Hematopoietic multipotent progenitor cell treated with erythropoietin and hydrocortisone succinate and interleukin-3 and kit ligand, for 17 days (in vitro differentiated cells): ENCODE measurements at places on chromosomes 4 and X.

DNA sequence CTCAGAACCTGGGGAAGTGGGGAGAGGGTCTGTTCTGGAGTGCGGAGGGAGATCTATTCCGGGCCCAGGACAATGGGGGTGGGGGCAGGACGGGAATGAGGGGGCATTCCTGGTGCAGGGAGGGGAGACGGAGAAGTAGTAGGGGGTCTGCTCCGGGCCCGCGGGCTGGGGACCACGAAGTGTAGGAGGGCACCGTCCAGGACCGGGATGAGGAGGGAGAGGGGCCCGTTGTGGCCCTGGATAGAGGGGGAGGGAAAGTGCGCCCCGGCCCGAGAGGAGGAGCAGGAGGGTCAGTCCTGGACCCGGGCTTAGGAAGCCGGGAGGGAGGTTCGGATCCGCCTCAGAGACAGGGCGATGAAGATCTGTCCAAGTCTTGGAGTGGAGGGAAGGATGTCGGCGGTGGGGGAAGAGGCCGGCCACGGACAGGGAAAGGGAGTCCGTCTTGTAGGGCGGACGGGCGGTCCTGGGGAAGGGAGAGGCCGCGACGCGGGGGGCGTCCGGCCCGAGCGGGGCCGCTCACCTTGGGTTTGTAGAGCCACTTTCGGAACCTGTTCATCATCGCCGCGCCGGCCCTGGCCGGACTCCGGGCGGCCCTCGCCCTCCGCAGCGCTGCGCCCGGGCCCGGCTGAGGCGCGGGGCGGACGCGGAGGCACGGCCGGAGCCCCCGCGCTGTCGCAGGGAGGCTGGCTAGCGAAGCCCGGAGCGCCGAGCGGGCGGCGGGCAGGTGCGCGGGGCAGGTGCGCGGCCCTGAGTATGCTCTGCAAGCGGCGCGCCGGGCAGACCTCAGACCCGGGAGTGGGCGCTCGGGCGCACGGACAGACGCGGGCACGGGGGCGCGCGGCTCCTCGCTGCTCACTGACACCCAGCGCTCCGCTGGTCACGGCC is at the start of gene ZFYVE28:
ZFYVE28 (minus strand) TSS at position 881 of the 885 bp plus-strand sequence; CDS start at position 559, 322 bp downstream.
- no peak for DNase-seq

- no peak for DNase-seq
Measured at GRCh38 chr4:74805601-74806000, 11.3 kb upstream of the BTC start.

DNA sequence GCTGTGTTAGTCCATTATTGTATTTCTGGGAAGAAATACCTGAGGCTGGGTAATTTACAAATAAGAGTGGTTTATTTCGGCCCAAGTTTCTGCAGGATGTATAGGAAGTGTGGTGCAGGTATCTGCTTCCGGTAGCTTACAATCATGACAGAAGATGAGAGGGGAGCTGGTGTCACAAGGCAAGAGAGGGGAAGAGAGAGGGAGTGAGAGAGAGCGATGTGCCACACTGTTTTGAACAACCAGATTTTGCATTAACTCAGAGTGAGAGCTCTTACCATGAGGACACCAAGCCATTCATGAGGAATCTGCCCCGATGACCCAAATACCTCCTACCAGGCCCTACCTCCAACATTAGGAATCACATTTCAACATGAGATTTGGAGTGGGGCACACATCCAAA is 627.6 kb upstream of the FRG1 start:
- DNase-seq: no peak

DNA sequence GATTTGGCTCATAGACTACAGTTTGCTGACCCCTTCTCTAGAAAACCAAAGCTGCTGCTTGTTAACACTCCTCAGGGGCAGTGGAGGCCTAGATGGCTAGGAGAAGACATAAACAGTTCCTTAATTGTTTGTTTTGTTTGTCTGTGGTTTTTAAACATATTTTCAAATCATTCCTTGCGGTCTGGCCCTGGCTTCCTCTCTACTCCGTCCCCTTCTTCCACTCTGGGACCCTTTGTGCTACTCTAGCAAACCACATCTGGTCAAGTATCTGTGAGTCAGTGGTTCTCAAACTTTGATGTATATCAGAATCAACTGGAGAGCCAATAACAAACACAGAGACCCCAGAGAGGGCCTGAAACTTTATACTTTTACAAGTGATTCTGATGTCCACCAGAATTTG is 36.1 kb downstream of the FRMPD4 start:
- no peak for DNase-seq

DNA sequence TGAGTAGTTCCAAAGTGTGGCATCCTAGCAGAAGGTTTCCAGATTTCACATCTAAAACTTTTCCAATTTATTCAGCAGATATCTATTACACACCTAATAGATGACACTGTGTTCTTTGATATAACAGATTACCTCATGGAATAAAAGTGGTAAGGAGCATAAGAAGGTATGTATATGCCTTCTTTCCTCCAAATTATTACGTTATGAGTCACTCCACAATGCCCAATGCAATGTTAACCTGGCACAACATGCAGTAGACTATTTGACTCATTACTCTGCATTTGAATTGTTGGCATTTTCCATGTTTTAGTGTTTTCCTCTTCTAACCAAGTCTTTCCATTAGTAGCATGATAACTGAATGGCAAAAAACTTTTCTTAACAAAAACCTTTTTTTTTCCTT is 383.6 kb downstream of the ADGRL3 start:
- no peak for DNase-seq

DNA sequence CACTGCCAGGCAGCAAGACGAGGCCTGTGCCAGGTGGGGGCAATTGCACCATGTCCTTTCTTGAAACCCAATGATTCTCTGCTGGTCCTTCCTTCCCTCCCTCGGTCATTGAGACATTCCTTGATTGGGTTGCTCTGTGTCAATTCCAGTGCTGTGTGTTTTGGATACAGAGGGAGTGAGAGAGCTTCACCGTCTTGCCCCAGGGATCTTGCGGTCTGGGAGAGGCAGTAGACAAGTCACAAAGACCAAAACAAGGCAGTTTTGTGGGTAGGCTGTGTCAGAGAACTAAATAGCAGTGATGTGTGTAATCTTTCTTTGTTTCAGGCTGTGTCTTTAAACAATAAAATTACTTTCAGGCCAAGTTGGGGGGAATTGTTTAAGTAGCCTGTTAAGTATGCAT is 38.8 kb upstream of the TADA2B start:
- DNase-seq: no peak

GRCh38 chr4:13888112-13888511 is 260.6 kb upstream of the BOD1L1 start:
- no peak for DNase-seq

GRCh38 chrX:111254896-111255693 is 15.2 kb downstream of the CAPN6 start:
- DNase-seq: no peak

- no peak for DNase-seq
Measured at GRCh38 chr4:70712150-70712549, 9.6 kb upstream of the RUFY3 start.

DNA sequence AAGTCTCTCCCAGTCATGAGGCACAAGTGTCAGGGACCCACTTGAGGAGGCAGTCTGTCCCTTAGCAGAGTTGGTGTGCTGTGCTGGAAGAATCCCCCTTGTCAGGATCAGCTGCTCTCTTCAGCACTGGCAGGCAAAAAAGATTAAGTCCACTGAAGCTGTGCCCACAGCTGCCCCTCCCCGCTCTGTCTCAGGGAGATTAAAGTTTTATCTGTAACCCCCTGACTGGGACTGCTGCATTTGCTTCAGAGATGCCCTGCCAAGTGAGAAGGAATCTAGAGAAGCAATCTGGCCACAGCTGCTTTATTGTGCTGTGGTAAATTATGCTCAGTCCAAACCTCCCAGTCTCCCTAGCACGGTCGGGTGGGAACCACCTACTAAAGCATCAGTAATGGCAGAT is 37.4 kb upstream of the HEPH start:
- DNase-seq: no peak

DNA sequence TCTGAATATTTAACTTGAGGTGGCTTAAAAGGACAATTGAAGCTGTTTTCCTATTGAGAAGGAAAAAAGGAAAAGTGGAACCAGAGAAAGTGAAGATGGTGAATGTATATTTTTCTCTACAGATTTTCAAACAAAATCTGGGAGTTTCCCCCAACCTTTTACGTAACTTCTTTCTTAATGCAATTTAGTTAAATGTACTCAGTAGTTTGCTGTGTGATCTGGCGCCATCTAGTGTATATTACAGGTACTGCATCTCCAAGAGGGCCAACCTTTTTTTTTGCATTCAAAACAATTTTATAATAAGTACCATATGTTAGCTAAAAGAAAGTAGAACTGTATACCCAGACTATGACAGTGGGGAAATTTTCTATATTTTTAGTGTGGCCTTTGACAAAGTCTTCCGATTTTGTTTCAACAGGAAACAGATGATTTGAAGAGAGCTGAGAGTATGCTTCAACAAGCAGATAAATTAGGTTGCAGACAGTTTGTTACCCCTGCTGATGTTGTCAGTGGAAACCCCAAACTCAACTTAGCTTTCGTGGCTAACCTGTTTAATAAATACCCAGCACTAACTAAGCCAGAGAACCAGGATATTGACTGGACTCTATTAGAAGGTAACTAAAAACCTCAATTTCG is 82.0 kb downstream of the PLS3 start:
- peak; percentile 40 for DNase-seq

- no peak for DNase-seq
Measured at GRCh38 chr4:3042226-3042625, 32.1 kb downstream of the HTT-AS start.

DNA sequence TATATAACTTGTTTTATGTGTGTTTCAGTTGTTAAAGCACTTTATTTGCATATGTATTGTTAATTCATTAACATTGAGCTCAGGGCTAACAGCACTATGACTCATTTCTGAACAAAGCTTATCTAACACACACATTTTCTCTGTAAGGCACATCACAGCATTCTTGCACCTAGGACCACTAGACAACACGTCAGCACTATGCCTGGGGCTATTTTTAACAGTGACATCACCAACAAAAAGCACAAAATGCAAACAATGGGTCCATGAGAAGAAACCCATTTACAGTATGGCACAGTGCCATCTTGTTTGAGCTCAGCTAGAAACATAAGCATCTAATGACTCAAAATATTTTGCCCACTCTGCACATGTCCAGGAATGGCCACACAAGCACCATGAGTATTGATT is 124.4 kb downstream of the RELL1 start:
- no peak for DNase-seq

DNA sequence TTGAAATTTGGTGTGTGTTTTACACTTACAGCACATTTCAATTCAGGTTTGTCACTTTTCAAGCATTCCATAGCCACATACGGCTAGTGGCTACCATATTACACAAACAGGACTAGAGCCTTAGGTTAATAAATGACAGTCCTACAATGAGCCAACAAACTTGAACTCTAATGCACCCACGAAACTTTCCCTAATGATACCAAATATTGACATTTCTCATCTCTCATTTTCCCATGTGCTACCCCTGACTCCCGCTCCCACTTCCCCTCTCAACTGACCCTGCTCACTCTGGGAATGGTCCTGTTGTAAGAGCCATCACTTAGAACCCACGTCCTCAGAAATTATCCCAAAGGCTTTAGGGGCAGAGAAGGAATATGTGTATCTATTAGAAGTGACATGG is 4.9 kb upstream of the TLR10 start:
- DNase-seq: no peak

GRCh38 chr4:120317713-120318112 is 251.1 kb upstream of the MAD2L1 start:
- DNase-seq: no peak

- DNase-seq: no peak
Measured at GRCh38 chr4:21921526-21922180, 26.9 kb downstream of the KCNIP4 start.

GRCh38 chr4:7389719-7390118 is 45.0 kb downstream of the PSAPL1 start:
- no peak for DNase-seq

GRCh38 chr4:38968668-38969067 is 63.5 kb downstream of the TMEM156 start:
- DNase-seq: no peak

GRCh38 chr4:41545238-41545637 is 7.3 kb downstream of the LIMCH1 start:
- no peak for DNase-seq

GRCh38 chr4:106032851-106033286 is 137.6 kb downstream of the NPNT start:
- DNase-seq: no peak

GRCh38 chr4:157779081-157779480 is 393.7 kb downstream of the GASK1B start:
- DNase-seq: no peak

- no peak for DNase-seq
Measured at GRCh38 chrX:48834383-48834709, 1.1 kb downstream of the PCSK1N start.

GRCh38 chr4:83217721-83218522 is 66.7 kb downstream of the COQ2 start:
- DNase-seq: no peak

DNA sequence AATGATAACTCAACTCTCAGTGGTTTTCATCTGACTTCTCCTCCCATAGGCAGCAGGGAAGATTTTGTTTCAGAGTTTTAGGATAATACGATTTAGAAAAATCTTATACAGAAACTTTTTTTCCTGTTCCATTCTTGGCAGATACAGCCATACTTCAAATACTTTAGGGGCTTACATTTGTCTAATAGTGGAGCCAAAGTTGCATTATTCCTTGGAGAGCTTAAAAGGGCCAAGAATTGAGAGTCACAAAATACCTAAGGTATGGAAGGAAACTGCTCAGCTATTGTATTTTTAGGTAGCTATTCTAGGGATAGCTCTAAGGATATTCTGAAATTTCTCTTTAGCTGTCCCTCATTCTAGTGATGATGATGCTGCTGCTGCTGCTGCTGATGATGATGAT is 132.9 kb upstream of the PTCHD1 start:
- DNase-seq: no peak

- no peak for DNase-seq
Measured at GRCh38 chr4:4274226-4274625, 15.7 kb downstream of the LYAR start.

DNA sequence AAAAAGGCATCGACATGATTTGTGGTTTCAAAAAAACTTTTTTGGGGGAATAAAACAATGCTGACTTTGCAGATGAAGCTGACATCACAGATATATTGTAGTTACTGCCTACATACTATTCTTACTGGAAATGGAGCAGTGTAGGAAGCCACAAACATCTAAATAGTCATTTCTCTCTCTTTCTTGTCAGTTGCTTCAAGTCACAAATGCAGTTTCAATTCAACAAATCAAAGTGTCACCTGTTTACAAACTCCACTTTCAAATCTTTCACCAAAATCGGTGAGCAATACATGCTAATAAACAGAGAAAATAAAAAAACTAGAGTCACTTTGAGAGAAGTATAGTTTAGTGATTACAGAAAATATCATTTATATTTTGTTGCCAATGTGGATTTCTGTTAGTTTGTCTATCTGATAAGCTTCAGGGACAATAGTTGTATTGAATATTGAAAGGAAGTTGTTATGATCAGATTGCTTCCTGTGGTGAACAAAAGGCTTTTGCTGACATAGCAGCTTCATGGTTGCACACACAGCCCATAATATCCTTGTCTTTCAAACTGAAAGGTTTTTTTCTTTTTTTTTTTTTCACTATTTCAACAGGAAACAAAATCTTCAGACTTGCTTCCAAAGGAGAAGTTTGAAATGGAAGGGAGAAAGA is 49.7 kb upstream of the PTPN13 start:
- DNase-seq: no peak
